T-helper 17 cell (primary cell): ENCODE measurements at places on chromosomes 3 and 15.

DNA sequence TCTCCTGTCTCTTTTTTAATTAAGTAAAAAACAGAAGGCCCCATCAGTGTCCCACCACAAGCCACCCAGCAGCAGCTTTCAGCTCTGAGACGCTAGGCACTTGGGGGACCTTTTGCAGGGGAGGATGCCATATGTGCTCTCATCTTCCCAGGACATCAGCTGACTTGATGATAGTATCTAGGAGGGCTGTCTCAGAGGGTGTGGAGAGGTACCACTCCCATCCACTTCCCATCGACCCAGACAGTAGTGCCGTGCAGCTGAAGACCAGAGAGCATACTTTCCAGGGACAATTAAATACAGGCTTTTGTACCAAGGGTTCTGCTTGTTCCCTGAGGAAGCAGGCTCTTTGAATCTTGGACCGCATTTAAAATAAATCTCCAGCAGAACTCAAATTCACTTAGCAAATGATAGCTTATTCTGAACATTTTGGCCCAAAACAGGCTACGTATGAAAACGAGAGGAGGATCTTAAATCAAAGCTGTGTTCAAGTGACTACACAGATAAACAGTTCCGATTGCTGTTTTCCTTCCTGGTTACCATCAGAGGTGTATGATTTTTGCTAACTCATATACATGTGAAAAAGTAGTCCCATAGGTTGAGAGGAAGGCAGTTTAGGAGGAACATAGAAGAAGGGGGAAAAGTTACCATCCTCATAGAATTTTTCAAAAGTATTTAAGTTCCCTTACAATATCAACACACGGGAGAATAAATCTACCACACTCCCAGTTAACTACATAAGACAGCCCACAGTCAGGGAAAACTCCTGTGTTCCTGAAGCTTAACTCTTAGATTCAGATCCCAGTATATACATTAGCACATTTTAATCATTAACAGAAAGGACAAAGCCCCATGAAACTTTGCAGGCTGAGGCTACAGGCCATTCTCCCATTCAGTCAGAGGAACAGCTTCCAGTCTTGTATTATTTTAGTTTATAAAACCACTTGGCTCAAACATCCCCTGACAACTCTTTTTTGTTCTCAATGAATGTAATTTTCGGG, 9.5 kb downstream of the WNT5A start:
- no peak for DNase-seq

DNA sequence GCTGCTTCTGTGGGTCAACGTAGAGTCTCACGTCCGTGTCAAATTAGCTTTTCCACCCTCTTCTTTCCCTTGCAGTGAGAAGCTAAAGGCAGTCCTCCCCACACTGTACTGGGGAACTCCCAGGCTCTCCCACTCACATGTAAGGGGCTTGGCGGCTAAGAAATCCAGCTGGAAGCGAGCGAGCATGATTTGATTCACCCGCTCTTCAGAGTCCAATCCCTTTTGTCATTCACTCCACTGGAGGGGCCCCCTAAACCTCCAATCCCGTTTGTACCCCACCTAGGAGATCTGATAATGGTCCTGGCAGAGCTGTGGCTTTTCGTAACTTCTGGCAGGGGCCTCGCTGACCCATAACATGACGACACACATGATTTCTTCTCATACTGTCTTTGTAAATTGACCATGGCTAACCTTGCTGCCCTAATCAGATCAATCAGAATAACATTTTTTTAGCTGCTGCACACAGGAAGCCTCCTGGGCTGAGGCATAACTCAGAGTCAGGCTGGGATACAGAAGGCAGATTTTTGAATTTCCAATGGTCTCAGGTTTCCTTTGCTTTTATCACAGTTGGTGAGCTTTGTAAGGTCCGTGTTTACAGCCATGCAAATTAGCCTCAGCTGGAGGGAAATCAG, 235.2 kb downstream of the GREM1 start:
- DNase-seq, result no peak

- DNase-seq, result no peak
Observed at GRCh38 chr3:128340198-128340903, 126.3 kb downstream of the DNAJB8 start.

- DNase-seq, result no peak
Observed at GRCh38 chr15:25556136-25556535, 117.3 kb upstream of the UBE3A start.

GRCh38 chr3:122257644-122258364, 67.2 kb upstream of the CSTA start:
- no peak for DNase-seq

GRCh38 chr3:156867174-156867573, 41.0 kb downstream of the LEKR1 start:
- no peak for DNase-seq

DNA sequence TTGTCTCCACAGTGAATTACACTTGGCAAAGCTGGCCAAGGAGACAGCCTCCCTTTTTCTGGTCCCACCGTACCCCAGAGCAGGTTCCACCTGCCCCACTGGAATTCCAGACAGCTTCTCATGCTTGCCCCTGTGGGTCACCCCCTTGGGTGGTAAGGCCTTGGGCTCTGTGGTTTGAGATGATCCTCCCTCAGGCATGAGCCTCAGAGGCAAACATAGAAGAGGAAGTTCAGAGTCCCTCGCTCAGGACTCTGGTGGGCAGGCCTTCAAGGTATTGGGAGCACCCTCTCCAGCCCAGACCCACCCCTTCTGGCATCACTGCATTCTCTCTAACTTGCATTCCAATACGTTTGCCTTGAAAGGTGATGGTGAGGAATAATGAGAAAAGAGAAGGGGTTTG, 17.6 kb upstream of the UBA7 start:
- DNase-seq, result no peak

DNA sequence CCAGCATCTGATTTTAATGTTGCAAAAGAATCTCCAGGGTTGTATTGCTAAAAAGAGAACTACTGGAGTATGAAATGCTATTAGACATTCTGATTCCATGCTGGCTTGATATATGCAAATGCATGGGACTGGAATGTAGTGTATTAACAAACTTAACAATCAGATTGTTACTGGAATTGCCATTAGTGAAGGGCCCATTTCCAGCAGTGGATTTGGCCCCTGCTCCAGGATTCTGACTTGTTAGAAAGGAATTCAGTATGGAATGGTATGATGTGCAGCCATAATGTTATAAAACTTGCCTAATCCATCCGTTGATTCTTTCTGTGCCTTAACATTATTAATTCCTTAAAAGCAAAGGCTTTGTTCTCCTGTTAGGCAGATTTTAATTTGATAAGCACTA, 7.9 kb downstream of the ARRDC4 start:
- DNase-seq, result no peak

GRCh38 chr3:69914395-69914794, 85.1 kb upstream of the SAMMSON start:
- DNase-seq, result no peak

GRCh38 chr15:90697175-90697574, 20.0 kb upstream of the BLM start:
- DNase-seq, result no peak

- no peak for DNase-seq
Observed at GRCh38 chr15:90641581-90642463, 75.3 kb upstream of the BLM start.

DNA sequence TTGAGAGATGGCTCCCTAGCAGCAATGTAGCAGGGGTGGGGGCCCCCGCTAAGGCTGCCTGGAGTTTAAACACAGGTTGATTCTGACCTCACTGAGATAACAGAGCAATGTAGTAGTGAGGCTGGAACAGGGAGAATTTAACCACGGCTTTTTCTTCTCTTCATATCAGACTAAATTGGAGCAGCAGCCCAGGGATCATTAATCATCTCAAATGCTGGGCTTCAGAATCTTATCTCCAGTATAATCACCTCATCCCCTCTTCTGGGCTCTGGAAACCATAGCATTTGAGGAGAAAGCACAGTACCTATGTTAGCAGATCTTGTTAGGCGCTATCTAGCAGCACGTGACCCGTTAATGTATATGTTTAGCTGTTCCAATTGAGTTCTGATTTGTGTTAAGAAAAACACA, 25.4 kb upstream of the DET1 start:
- DNase-seq, result no peak
